ENCODE measurements at places on chromosomes 6 and 20. TPM values are rescaled to one million over a fixed set of nuclear protein-coding genes. Genes with fewer than 3 reads are reported as not detected.

- no peak for DNase-seq
These were observed 36.6 kb downstream of the IRF4 start for GRCh38 chr6:428047-428603.

ENPP5 gene
- total RNA-seq = 2.0 TPM

GRCh38 chr20:2747676-2748235, 52.7 kb downstream of the CPXM1 start:
- no peak for DNase-seq

DEFB114 gene
- not detected for total RNA-seq

DNA sequence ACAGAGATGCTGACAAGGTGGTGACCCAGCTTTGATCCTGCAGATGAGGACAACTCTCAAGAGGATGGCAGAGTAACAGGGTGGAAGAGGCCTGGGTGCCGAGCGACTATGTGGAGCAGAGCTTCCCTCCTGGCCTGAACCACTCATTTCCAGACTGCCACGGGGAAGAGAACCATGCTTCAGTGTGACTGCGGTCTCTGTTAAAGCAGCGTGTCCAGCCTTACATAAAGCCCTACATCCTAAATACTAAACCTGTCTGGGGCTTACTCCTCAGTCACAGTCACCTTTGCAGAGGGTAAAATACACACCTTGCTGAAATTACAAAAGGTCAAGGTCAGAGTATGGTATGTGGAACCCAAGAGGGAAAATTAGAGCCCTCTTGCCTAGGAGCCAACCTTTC, 312.9 kb downstream of the CDC5L start:
- no peak for DNase-seq

- DNase-seq = peak; percentile 46
These were observed 124.3 kb upstream of the TMEM170B start for GRCh38 chr6:11413117-11413687.

GRCh38 chr6:36340618-36341454, 4.1 kb upstream of the BNIP5 start:
- peak; percentile 63 for DNase-seq

- DNase-seq = no peak
These were observed 762 bp downstream of the ZC3H12D start for GRCh38 chr6:149483849-149484655.

GRCh38 chr6:1386038-1386709, 3.2 kb upstream of the FOXF2 start:
- no peak for DNase-seq

HLA-G gene
- total RNA-seq = 0.32 TPM

GRCh38 chr6:108133594-108134179, 32.1 kb upstream of the NR2E1 start:
- peak; percentile 33 for DNase-seq
